ENCODE measurements at places on chromosomes 1 and 21.

DNA sequence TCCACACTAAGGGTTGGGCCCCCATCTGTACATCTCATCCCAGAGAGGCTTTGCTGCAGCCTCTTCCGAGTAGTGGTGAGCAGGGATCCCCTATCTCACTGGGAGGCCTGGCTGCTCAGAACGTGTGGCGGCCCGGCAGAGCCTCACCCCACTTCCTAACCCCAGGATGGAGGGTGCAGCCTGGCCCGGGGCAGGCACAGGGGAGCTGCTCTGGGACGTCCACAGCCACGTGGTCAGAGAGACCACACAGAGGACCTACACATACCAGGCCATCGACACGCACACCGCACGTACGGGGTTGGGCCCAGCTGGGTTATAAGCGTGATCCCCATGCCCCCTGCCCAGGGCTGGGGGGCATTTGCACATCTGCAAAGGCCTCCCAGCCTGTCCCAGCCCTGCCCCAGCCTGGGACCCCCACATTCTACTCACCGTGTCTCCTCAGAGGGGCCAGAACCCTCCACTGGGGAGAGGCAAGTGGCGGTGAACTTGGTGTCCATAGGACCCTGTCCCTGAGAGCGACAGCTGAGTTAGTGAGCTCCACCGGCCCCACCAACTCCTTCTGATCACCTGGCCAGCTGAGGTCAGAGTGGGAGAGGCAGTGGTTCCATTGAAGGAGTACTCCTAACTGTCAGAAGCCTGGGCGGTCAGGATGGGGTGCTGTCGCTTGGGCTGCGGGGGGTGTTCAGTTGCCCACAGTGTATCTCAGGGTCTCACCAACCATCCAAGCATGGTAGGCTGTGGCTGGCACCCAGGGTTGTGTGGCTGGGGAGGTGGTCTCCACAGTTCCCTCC, 41.2 kb downstream of the TRIM11 start:
- DNase-seq: no peak

DNA sequence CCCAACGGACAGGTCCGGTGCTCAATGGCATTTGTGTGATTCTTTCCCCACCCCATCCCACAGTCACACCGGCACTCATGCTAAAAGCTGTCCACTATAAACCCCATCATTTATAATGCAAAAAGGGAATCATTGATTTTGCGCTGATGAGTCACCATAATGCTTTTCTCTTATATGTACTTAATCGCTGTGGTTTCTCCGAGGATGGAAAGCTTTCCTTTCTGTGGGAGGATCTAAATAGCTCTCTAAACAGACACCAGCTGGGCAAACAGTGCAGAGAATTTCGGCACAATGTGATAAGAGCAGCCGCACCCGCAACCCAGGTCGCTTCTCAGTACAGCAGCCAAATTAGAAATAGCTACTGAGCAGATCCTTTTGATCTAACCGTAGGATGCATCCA, 85.6 kb downstream of the SETD4 start:
- DNase-seq: no peak

GRCh38 chr1:215640429-215641148, 73.5 kb downstream of the KCTD3 start:
- no peak for DNase-seq

DNA sequence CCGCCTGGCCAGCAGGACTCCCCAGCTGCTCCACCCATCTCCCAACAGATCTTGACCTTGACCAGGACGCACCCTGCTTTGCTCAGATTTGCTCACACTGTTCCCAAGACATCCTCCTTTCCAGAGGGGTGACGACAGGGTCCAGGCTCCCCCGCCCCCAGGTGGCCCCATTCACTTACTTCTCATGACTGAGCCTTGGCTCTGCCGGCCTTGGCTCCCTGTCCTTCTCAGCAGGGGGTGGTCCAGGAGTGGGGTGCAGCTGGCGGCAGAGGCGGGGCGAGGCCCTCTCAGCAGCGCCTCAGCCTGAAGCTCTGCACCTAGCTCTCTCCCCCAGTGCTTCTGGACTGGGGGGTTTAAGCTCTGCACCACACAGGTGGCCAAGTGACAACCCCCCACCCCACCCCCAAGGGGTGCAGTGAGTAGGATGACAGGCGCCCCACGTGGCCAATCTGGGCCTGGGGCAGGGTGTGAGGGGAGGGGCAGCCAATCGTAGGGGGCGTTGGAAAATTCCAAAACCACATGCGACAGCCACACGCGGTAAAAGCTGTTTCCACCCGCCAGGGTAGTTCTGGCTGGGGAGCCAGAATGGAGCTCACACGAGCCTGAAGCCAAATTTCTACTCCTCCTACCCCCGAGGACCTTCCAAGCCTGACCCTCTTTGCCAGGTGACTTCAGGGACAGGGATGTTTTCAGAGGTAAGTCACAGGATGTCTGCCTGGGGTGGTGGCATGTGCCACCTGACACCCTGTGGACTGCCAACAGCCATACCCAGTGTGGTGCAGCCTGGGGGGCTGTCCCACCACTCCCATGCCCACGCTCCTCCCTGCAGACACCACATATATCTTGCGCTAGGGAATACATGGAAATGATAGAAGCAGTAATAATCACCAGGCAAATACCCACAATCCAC, 5.6 kb downstream of the RORC start:
- no peak for DNase-seq

DNA sequence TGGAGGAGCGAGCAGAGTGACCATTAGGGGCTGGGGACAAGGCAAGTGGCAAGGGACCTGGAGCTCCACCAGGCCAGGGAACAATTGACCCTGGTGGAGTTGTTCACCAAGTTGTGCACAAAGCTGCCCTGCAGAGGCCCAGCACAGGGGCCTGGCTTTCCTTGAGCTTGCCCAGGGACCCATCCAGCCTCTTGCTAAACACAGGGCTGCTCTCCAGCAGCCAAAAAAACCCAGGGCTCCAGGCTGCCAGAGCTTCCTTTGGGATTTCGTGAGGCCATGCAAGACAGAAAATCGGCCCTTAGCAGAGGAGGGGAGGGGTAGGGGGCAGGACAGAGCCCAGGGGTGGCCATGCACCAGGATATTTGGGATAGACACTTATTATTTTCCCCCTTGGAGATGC, 32.6 kb downstream of the LRP8 start:
- DNase-seq: no peak

GRCh38 chr1:66729119-66729518, 23.1 kb upstream of the DYNLT5 start:
- DNase-seq: no peak

GRCh38 chr1:200838676-200839445, 33.9 kb upstream of the GPR25 start:
- DNase-seq: no peak

GRCh38 chr1:91741301-91741700, 144.7 kb downstream of the TGFBR3 start:
- no peak for DNase-seq

DNA sequence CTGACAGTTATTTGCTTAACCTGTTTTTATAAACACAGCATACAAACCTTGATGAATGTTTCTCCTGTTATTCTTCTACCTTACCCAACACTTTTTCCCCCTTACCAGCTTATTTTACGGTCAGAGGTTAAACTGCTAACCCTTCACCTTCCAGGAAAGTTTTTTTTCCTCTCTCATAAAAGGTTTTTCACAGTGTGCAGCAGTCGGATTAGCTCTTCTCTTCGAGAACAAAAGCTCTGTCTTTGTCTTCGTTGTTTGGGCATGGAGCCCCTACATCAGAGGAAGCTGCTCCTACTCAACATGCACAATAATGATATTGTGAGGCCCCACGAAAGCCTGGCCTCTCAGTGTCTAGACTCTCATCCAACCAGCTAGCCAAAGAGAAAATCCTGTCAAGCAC, 42.0 kb downstream of the DENND1B start:
- no peak for DNase-seq

GRCh38 chr21:41229509-41230248, 61.7 kb downstream of the BACE2 start:
- no peak for DNase-seq

- no peak for DNase-seq
Measured at GRCh38 chr1:55726994-55727393, 511.8 kb upstream of the USP24 start.

DNA sequence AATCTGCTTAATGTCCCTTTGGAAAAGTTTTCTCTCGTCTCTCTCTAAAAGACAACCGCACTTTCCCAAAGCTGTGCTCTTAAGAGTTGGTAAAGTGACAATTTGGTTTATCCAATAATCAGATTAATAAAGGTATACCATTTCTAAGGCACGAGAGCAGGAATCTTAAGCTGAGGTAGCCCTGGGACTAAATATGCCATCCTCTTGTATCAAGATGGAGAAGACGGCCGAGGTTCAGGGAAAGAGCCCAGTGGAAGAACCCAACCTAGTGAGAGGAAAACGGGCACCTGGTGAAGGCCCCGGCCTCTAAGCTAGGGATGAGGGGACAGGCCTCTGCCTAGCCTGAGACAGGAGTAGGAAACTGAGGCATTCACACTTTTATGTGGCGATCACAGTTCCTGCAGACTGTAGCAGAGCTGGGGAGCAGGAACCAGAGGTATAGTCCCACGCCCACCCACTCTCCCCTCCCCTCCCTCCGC, 334 bp upstream of the SARS1 start:
- DNase-seq: no peak

GRCh38 chr21:28298251-28298672, 694.4 kb downstream of the LTN1 start:
- DNase-seq: no peak

- DNase-seq: no peak
Measured at GRCh38 chr21:14869984-14870852, 194.6 kb downstream of the NRIP1 start.

GRCh38 chr1:23461050-23461449, 22.9 kb downstream of the ASAP3 start:
- DNase-seq: no peak

GRCh38 chr1:162165528-162165927, 96.0 kb downstream of the NOS1AP start:
- no peak for DNase-seq

DNA sequence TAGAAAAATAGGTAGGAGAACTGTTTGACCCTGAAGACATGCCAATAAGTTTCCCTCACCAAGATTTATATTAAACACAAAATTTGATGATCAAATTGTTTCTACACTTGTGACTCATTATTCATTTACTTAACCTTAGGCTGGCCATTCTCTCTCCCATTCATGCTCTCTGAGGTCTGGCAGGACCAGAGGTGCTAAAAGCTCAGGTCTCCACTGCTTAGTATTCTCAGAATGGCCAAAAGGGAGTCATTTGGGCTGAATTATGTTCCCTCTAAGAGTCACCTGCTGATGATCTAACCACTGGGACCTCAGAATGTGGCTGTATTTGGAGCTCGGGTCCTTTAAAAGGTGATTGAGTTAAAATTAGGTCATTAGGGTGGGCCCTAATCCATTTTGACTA, 47.1 kb upstream of the ATP1B1 start:
- no peak for DNase-seq

- no peak for DNase-seq
Measured at GRCh38 chr1:87744056-87744455, 415.4 kb downstream of the LMO4 start.

GRCh38 chr1:37692834-37693175, 489 bp downstream of the CDCA8 start:
- DNase-seq: no peak

DNA sequence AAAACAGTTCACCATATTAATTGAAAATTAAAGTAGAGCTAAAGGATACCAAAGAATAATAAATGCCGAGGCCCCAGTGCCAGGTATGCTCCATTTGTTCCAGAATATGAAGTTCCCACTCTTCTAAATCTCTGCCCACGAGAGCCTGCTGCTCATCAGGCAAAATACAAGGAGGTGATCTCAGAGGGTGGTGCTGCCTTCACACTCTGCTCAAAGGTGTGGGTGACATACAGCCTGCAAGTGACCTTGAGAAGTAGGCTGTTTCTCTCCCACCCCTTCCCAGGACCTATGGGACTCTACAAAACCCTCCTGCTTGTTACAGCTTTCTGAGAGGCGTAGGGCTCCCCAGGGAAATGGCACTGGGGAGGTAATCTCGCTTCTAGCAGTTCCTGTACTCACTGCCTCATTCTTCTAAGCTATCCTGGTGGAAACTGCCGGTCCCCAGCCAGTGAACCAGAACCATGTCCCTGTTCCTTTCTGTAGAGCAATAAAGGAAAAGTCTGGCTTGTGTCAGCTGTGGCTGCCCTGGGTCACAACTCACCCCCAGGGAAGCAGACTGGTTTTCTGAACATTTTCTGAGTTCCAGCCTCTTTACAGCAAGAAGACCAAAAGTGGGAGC, 26.9 kb upstream of the DPT start:
- no peak for DNase-seq

DNA sequence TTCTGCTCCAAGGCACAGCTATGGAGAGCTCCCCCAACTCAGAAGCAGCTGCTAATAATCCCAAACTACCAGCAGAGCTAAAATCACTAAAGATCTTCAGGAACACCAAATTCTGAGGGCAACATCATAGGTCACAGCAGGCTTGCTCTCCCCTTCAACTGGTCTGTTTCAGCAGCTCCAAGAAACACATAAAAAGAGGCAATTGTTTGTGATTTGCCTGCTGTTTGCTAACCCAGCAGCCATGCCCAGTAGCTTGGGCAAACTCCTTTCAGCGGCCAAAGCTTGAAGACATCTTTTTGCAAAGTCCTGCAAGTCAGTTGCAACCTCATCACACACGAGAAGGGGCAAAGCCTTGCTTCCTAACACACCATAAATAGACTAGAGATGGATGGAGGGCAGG, 8.9 kb downstream of the ERI3 start:
- DNase-seq: no peak

DNA sequence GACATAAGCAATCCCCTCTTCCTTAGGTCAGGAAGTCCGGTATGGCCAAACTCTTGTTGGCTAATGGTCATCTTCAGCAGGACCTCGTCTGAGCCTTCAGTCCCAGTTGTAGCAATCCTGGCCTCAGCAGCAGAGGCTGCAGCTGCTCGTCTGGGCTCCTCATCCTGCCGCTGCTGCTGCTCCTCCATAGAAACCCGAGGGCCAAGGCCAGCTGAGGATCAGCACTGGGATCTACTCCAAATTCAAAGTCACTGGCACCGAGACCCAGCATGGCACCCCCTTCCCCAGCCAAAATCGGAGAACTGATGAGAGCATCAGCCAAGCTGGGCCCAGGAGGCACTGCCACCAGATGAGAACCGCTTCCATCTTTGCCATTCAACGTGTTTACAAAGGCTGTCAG, 6.3 kb upstream of the CLDN14 start:
- DNase-seq: no peak

DNA sequence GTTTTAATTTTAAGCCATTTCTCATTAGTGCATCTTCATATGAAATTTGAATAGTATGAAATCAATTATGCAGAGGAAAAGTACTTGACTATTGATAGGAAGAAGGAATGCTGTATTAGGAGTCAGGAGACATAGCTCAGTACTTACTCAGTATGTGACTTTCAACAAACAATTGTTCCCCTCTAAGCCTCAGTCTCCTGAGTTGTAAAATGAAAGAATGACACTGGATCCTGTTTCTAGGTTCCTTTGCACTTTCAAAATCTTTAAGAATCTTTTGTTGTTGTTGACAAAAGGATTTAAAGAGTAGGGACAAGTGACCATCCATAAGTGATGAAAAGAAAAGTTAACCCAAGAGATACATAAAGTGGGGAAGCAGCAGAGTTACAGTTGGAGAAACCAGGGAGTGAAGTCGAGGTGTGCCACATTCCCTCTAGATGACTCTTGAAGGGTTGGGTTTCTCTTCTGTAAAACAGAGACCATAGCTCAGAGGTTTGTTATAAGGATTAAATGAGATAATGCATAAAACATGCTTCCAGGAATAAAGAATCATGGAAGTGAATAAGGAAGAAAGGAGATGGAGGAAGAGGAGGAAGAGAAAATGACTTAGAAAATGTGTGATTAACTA, 105.7 kb upstream of the KCNJ15 start:
- no peak for DNase-seq

GRCh38 chr1:206690516-206690915, 5.8 kb downstream of the MAPKAPK2 start:
- DNase-seq: no peak

GRCh38 chr1:244303610-244303969, 148.1 kb downstream of the ADSS2 start:
- no peak for DNase-seq

GRCh38 chr1:183506561-183506960, 34.3 kb downstream of the SMG7 start:
- no peak for DNase-seq

Measured in activated CD8-positive, alpha-beta memory T cell treated with anti-CD3 and anti-CD28 coated beads for 4 hours (primary cell).